ENCODE measurements at places on chromosomes 3 and 15.
A peak's percentile ranks its signal among the peaks of the same experiment; 100 is the strongest.

DNA sequence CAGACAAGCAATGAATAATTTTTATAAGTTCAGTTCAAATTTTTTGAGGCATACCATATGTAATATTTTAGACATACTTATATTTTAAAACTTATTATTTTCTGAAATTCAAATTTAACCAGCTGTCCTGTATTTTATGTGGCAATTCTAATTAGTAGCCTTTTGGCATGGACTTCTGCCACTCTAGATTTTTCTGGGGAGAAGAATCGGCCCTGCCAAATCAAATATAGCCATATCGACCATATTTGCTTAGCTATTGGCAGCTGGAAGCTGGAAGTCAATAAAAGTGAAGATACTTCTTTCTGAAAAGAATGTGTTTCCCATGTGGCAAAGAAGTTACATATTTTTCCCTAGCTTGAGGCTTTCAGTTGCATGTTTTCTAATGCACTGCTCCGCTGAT lies 9.4 kb upstream of the RBMS3 start:
- DNase-seq: no peak

DNA sequence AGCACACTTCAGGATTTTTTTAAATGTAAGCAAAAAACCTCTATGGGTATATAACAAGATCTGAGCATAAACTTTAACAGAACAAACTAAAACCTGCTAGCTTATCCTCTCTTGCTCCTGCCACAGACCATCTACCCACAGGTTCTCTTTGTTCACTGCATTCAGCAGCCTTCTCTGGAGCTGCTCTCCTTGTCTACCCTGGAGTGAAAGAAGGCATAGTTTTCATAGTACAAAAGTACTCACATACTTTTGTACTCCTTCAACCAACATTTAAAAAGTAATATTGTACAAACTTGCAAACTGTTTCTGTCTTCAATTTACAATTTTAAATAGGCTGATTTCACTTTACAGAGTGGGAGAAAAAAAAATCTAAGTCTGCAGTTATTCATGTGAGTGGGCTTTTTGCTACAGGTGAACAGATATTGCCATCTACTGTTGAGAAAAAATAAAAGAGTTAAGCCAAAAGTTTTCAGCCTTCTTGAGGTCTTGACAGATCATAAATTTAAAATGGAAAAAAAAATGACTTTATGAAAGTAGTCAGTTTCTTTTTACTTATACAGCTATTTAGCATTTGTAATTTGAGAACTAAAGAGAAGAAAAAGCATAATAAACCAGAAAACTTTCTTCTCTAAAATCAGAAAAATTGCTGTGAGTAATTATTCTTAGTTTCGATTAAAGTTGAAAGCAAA lies 20.4 kb downstream of the TERC start:
- DNase-seq: no peak

GRCh38 chr3:115687721-115688120 lies 64.4 kb downstream of the GAP43 start:
- no peak for DNase-seq

- DNase-seq: no peak
These were observed 39.3 kb downstream of the TRAK1 start for GRCh38 chr3:42130329-42131070.

GRCh38 chr3:186953011-186953487 lies 22.7 kb downstream of the ST6GAL1 start:
- DNase-seq: peak; percentile 82

DNA sequence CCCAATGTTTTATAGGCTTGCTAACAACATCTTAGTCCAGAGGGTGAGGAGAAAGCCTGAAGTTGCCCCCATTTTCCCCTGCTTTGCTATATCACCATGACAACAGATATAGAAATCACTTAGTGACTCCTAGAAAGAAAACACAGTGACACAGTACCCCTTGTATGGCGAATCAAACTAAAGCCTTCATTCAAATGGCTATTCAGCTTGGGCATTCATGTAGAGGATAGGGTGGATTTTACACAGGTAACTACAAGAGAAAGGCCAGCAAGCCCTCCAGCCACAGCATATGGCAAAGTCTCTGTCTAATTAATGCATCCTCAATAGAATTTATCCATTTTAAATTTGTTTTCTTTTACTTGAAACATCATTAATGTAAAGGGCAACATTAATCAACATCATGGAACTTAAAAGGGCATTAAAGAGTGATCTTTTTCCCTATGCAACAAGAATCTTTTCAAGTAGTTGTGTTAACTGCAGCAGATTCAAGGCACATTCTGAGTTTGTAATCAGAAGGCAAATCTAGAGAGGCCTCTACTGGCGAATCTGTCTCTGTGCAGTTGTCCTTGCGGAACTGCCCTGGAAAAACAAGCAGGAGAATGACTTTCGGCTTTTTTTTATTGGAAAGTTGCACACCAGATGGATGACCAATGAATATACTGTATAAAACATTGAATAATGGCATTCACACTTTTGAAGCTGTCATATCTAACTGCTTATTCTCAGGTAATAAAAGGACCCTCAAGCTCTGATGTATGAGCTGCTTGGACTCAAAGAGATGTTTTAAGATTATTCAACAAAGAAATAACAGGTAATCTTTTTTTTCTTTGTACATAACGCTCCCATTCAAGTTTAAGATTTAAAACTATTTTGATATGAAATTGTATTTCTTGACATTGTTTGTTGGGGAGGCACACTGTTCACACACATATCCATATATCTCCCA lies 621.7 kb upstream of the AGTR1 start:
- peak; percentile 3 for DNase-seq

DNA sequence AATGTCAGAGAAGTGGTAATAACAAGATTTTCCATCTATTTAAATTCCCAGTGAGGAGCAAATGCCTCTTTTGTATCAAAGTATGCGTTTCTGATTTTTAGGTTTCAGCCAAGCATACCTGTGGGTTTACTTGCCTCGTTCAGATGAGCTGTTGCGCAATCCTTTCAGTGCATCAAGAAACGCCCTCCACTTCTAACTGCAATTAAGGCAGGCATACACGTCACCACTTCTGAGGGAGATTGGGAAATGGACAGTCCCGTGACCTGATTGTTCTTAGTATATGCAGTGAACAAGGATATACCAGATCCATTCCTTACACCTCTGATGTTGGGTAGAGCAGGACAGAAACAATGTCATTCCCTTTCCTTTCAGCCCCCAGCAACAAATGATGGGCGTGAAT lies 219.0 kb downstream of the ITPR1 start:
- DNase-seq: peak; percentile 71

DNA sequence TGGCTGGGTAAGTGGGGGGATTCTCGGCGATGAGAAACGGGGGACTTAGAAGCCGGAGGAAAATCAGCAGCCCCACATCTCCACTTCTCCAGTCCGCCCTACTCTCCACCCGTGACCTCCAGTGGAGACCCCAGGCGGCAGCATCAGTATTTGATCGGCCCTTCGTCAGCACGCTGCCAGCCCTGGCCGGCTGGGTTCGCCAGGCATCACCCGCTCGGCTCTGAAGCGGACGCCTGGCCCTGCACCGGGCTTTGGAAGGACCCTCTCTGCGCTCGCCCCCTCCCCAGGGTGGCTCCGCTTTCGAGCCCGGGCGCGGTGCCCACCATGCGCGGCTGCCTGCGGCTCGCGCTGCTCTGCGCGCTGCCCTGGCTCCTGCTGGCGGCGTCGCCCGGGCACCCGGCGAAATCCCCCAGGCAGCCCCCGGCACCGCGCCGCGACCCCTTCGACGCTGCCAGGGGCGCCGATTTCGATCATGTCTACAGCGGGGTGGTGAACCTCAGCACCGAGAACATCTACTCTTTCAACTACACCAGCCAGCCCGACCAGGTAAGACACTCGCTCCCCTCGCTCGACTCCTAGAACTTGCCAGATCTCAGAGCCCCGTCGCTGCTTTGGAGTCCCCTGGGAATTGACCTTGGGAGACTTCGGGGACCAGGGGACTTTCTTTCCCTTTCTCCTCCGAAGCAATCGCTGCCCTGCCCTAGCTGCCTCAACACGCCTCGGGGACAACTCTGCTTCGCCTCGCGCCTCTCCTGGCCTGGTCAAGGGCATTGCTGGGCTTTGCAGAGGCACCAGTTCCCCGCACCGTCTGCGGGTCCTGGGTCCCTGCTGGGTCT lies 561 bp downstream of the SIDT1 start:
- peak; percentile 27 for DNase-seq

DNA sequence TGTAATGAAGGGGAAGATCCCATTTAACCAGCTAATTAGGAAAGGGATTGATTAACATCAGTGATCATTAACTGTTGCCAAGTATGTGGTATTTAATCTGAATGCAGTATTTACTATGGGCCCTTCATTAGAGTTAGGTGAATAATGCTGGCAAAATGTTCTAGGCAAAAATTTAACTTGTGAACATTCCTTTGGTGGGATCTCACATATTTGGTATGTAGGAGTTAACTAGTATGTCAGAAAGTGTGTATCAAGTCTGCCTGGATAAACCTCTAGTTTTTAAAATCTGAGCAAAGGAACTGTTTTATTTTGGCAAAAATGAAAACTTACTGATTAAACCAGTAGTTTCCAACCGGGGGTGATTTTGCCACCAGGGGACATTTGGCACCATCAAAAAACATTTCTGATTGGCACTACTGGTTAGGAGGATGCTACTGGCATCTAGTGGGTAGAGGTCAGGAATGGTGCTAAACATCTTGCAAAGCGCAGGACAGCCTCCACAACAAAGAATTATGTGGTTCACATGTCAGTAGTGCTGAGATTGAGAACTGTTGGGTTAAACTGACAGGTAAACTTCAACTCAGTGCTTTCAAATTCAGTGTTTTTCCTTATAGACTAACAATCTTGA lies 22.5 kb downstream of the LRTM1 start:
- no peak for DNase-seq

- DNase-seq: peak; percentile 4
These were observed 14.4 kb upstream of the GPR156 start for GRCh38 chr3:120299403-120299802.

- no peak for DNase-seq
These were observed 79.3 kb downstream of the NEK10 start for GRCh38 chr3:27289769-27290413.

DNA sequence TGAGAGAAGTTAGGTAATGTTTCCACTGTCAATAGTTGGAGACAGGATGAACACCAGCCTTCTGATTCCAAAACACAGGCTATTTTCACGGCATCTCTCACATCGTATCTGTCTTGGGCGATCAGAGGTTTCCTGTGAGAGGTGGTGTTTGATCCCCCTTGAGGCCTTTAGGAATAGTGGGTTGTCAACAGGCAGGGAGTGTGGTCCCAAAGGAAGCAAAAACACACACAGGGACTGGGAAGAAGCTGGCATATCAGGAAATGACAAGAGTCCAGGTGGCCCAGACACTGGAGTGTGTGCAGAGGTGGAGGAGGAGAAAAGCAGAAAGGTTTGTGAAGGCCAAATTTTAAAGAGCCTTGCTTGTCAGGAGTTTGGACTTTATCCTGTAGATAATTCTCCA lies 6.6 kb upstream of the MAGEF1 start:
- DNase-seq: no peak

DNA sequence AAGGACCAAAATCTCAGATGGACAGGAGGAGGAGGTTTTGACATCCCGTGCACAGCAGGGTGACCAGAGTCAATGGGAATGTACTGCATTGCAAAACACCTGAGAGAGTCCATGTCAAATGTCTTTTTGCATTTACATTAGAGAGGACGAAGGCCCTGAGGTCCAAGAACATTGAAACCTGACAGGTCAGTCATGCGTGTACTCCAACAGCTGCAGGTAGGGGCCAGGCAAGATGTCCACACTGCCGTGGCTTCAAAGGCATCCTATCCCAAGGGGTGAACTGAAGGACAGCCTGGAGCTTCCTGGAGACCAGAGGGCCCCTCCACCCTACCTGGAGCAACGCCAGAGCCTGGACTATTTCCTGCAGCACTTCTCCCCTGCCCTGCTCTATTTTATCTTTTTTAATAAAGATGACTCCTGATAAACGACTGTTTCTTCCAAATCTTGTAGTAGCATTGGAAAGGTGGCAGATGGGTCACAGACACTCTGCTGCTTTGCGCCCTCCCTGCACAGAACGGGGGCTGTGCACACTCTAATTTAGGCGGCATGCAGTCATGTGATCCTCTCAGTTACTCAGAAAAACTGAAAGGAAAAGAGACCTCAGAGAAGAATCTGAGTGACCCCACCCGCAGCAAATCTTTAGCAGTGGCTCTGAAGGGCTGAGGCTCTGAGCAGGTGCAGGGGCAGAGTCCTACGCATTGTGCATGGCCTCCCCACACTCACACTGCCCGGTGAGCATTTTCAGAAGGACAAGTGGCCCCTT lies 68.2 kb downstream of the HMCES start:
- DNase-seq: no peak

DNA sequence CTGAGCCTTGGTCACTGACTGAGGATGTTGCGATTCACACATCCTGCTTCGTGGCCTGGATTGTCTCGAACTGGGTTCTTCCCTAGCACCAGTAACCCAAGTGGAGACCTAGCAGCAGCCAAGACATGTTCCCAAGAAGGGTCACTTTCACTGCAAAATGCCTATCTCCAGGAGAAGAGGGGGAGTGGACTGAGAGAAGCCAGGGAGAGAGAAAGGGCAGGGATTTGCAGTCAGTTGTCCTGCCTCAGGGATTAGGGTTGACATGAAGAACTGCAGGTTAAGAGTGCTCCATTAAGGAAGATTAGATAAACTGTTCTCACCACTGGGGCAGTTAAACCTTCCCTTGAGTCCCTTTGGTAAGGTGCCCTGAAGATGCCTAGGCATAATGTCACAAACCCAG lies 5.7 kb upstream of the CD276 start:
- DNase-seq: no peak

DNA sequence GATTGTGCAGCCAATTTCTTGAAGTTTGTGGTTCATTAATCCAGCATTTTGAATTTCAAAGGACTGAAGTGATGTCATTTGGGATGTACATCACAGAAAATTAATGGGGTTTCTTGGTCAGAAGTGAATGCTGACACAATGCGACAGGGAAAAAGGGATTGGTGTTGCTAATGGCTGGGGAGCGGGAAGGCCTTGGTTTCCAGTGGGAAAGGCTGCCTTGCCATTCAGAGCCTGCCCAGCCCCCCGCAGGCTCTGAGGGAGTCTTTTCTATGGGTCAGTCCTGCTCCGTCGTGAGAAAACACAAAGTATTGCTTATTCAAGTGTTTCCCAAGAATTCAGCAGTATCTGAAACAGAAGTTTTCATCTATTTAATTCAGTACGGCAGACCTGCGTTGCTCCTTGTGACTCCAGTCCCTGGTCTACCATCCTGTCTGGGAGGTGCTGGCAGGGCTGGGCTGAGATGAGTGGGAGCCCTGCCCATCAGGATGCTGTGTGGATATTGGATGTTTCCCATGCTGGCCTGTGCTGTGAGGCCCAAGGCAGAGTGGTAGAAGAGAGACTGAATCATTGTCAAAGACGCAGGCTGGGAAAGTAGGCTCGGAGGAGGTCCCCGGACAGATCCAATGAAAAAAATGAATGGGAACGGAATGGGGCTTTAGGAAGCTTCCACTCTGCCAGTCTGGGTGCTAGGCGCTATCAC lies 111.2 kb upstream of the KLHL25 start:
- DNase-seq: no peak

DNA sequence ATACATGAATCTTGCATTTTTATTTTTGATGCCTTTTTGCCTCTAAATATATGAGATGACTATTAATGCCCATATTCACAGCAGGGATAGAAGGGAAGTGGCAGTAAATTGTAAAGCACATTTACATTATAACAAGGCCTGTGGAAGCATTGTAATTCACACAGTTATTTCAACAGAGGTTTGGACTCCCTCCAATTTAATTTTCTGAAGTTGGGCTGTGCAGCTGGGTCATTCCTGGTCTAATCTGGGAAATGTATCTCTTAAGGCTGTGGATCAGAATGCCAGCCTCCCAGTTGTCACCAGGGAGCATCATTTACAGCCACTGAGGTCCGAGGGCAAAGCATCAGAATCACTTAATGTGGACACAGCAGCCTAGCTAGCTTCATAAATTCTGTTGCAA lies 434.5 kb downstream of the MFSD1 start:
- DNase-seq: no peak
